ENCODE measurements at places on chromosomes 3 and 15.

DNA sequence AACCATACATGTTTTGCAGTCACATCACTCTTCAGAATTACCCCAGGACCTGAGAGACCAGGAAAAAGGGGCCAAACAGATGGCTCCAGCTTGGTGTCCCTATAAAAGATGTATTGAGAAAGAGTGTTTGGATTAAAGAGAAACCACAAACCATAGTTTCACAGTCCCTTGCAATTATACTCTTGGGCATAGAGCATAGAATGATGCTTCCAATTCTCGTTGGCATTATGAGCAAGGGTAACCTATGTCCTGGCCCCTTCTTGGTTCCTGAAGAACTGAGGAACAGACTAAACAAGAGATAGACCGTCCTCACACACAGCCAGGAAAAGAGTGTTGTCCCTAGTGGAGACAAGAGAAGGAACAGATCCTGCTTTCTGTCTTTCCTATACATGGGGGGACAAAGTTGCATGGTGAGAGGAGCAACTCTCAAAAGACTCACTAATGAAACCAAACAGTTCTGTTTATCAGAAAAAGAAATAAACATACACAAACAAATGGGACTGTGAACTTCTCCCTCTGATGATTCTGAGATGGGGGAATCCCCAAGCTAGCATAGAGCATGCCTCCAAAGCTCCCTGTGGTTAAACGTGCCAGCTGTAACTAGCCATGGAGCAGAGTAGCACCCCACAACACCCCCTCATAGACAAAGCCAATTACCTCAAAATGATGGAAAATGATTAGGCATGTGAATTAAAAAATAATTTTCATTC, 908.6 kb downstream of the NTRK3 start:
- DNase-seq = peak; percentile 30

DNA sequence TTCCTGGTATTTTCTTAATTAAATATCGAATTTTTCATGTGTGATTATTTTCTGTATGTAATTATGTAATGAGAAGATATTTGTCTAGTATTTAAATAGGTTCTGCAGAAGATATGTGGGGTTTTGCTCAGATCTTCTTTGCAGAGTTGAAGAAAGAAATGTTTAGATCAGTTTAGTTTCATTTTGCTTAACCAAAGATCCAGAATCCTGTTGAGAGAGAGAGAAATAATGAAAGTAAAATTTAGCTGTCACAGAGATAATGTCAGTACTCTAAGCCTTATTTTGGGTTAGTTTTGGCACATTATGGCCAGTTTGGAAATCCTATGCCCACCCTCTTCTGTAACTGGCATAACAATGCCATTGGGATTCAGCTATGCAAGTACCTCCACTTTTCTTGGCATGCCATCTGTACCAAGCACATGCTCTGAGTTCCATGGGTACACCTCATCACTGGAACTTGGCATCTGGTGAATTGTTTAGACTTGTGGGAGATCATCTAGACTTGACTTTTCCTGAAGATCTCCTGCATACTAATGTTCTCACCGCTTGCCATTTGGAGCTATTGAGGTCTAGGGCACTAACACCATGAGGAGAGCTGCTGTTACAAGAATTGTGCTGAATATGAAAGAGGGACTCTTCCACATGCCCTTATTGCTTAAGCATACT, 30.9 kb downstream of the PLSCR1 start:
- DNase-seq = no peak

DNA sequence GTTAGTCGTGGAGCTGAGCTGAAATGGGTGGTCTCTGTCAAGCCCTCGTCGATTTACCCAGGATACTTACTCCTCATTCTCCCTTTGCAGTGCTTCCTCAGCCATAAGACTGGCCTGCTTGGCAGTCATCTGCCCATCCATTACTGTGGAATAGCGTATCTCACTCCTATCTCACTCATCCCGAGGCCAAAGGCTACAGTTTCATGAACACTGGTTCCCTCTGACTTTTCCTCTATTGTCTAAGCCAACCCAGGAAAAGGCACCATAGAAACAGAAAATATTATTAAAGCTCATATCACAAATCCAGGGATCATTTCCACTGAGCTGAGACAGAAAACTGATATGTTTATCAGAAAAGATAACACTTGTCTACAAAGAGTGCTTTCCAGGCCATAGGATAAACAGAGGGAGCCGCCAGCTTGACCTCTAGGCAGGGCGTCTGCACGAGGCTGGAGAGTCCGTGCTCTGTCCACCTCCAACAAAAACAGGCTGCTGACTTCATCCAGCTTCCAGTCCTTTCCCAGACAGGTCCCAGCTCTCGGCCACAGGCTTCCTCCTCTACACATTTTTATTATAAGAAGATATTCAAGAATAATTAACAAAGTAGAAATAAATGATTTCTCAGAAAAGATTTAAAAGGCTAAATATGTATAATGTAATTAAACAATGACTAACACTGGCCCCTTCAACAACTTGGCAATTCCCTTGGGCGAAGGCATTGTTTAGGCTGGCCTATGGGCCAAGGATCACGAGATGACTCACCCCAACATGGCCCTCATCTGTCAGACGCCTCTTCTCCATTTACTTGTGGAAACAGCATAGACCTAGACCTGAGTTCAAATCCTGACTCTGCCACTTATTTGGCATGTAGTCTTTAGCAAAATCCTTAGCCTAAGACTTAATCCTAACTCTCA, 27.4 kb upstream of the BOC start:
- DNase-seq = no peak

- no peak for DNase-seq
Observed at GRCh38 chr3:72567474-72567873, 280.8 kb downstream of the SHQ1 start.

DNA sequence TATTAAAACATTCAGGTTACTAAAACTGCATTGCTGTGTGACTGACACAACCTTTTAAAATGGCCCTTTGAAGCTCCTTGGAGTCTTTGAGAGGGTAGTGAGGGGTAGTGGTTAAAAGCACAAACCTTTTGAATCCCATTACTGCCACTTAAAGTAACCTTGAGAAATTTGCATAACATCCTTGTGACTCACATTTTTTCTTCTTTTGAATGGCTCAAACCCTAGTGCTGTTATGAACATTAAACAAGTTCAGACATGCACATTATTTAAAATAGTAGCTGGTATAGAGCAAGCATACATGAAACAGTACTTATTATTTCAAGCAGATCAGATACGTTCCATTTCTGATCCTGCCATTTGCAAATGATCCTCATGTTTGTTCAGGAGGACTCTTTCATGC, 3.7 kb upstream of the CLDN1 start:
- DNase-seq = peak; percentile 45

GRCh38 chr15:79724312-79724711, 172.5 kb downstream of the MTHFS start:
- peak; percentile 65 for DNase-seq

DNA sequence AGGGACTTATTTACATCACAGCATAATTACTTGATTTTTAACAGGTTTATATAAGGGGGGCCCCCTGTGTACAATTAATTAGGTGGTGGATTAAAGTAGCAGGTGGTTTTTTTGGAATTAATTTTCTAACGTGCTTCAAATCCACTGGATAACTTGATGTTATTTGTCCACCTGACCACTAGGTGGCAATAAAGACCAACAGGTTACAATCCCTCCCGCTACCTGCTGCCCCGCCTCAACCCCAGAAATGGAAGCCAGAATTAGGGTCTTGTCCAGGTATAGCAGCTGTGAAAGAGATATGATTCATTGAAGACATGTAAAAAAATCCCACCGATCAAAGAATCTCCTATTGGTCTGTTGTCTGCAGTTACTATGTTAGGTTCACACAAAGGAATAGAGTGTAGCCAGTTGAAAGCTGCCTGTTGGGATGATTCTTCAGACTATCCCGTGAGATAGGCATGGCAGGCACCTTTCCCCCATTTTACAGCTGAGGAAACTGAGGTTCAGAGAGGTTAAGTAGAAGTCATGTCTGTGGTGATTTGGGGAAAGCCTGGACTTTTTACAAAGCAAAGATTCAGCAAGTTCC, 44.0 kb downstream of the MFSD1 start:
- peak; percentile 49 for DNase-seq

- DNase-seq = no peak
Observed at GRCh38 chr3:188037965-188038581, 115.9 kb upstream of the LPP start.

DNA sequence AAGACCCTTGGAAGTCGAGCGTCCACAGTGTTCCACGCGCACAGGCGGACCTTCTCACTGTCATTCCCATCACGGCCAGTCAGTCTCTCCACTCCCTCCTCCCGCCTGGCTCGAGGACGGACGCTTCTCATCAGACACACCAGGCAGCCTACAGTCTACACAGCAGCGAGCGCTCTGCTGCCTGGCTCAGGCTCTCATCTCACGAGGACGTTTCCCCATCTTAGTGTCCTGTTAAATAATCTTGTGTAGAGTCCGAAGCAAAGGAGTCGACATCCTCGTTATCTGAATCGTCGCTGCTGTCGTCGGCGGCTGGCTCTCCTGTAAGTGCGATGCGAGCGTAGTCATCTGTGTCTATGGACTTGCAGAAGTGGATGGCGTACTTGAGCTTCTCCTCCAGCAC, 12.4 kb upstream of the OCA2 start:
- DNase-seq = no peak

DNA sequence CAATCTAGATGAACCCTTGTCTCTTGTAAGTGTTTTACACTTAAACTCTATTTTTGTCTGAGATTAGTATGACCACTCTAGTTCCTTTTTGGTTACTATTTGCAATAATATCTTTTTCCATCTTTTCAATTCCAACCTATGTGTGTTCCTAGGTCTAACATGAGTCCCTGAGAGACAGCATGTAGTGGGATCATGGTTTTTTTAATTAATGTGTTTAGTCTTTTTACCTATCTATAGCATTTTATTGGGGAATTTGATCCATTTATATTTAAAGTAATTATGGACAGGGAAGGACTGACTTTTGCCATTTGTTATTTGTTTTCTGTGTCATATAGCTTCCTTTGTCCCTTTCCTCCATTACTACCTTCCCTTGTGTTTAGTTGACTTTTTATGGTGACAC, 21.7 kb downstream of the TNFSF10 start:
- DNase-seq = no peak

- no peak for DNase-seq
Observed at GRCh38 chr3:94311651-94312050, 248.8 kb downstream of the NSUN3 start.

DNA sequence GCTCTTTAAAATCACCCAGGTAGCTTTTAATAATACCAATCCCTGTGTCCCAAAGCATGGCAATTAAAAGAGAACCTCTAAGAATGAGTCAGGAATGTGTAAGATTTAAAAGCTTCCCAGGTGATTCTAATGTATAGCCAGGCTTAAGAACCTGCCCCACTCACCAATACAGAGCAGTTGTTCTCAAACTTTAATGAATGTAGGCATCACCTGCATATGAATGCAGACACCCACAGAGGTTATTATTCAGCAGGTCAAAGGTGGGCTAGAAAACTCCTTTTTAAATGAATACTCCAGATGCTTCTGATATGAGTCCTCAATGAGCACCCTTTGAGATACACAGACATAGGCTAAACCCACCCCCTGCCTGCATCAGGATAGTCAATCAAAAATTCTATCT, 298.1 kb upstream of the KCNMB2 start:
- DNase-seq = no peak

DNA sequence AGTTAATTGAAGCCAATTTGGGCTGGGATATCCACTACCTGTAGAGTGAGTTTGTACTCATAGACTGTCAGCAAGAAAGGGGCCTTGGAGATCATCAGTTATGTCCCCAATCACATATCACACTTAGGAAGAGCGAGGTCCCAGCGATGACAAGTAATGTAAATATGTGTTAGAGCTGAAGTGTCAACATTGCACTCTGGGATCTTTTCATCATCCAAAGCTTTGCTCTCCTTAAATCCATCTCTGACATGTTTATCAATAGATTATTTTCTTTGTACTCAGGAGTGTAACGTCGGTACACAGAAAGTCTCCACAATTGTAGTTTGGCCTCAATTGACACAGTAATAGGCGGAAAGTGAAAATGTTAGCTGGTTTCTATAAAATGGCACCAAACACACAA, 113.7 kb upstream of the TPRG1 start:
- DNase-seq = no peak

GRCh38 chr3:190051641-190052040, 69.1 kb downstream of the P3H2 start:
- DNase-seq = no peak

- DNase-seq = peak; percentile 93
Observed at GRCh38 chr3:155870133-155870944, at the start of gene GMPS. GMPS (plus strand) TSS chr3:155870650; CDS start chr3:155870871, 221 bp downstream.

- DNase-seq = no peak
Observed at GRCh38 chr3:55085231-55085630, 157.4 kb upstream of the LRTM1 start.

- no peak for DNase-seq
Observed at GRCh38 chr3:27528791-27529190, 44.6 kb upstream of the SLC4A7 start.

- no peak for DNase-seq
Observed at GRCh38 chr15:75174102-75174501, 27.6 kb upstream of the C15orf39 start.

GRCh38 chr3:71380096-71380495, 203.4 kb downstream of the FOXP1 start:
- DNase-seq = no peak

- no peak for DNase-seq
Observed at GRCh38 chr3:67094167-67094566, 96.1 kb downstream of the KBTBD8 start.

DNA sequence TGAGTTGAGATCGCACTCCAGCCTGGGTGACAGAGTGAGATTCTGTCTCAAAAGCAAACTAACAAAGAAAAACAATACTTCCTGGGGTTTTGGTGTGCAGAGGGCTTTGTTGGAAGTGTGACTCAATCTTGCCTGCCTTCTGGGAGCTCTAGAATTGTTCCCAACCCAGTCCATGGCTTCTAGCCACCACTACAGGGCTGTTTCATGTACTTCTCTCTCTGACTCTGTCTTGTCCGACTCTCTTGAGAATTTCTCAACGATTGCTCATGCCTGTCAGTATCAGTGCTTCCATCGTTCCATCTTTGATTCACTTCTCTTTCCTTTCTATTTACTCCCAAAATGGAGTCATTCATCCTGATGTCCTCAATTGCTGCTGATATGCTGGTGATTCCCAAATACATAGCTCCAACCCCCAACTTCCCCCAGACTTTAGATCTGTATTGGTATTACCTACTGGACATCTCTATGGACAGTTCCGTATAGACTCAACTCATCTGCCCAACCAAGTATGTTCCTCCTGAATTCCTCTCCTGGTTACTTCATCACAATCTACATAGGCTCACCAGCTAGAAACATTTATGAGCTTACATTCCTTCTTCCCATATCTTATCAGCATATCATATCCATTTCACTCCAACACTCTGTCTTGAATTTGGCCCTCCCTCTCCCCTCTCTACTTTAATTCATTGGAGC, 1.8 kb upstream of the AP2M1 start:
- DNase-seq = no peak

- DNase-seq = peak; percentile 66
Observed at GRCh38 chr3:100796556-100796955, 87.3 kb downstream of the TFG start.

DNA sequence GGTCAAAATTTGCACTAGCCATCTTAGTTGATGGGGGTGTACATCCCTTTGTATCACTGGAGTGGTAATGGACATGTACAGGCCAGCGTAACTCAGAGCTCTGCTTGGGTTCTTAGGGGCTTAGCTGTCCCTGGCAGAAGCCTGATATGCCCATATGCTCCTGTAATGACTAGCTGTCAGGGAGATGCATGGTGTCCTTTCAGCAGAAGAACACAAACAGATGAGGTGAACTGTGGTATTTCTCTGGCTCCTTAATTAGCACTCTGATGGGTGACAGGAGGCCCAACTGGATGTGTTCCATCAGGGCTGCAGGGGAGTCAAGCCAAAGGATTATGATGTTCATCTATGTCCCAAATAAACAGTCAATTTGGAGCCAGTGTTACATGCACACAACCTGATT, 774.5 kb downstream of the AGBL1 start:
- DNase-seq = no peak
